ENCODE measurements at places on chromosomes 5 and 9.

DNA sequence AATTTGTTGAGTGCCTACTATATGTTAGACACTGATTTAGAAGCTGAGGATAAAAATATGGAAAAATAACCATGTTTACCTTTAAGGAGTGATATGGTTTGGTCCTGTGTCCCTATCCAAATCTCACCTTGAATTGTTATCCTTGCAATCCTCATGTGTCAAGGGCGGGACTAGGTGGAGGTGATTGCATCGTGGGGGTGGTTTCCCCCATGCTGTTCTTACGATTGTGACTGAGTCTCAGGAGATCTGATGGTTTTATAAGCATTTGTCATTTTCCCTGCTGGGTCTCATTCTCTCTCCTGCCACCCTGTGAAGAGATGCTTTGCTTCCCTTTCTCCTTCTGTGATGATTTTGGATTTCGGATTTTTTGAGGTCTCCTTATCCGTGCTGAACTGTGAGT lies 876.4 kb downstream of the DTWD2 start:
- DNase-seq: no peak

- DNase-seq: no peak
These were observed 97.0 kb upstream of the SPRY4 start for GRCh38 chr5:142421621-142422397.

DNA sequence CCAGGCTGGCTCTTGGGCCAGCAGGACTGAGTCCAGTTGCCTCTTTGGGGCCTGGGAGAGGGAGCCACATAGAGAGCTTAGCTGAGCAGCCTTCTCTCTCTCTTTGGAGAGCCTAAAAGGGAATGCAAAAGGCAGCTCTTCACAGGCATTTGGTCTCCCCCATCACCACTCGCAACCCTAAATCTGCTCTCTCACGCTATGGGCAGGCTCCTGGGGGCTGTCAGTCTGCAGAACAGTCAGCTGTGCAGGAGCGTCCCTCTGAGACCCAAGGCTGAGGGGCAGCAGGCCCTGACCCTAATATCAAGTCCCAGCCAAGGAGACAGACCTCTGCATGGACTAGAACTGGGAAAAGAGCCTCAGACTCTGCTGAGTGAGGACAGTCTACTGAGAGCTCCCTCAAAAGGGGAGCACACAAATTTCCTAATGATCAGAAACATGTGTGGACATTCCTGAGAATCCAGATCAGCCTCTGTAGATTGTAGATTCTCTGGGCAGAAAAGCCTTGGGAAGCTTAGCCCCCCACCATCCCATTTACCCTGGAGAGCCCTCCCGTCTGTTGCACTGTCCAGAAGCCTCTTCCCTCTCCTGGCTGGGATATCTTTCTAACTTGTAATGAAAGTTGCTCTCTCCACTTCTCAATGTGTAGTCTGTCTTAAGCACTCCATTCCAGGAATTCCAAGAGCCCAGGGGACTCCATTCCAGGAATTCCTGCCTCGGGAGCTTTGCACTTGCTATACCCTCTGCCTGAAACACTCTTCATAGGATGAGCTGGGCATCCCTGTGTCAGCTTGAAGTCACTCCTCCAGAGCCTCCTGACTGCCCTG lies 79.4 kb downstream of the FAM114A2 start:
- DNase-seq: no peak

DNA sequence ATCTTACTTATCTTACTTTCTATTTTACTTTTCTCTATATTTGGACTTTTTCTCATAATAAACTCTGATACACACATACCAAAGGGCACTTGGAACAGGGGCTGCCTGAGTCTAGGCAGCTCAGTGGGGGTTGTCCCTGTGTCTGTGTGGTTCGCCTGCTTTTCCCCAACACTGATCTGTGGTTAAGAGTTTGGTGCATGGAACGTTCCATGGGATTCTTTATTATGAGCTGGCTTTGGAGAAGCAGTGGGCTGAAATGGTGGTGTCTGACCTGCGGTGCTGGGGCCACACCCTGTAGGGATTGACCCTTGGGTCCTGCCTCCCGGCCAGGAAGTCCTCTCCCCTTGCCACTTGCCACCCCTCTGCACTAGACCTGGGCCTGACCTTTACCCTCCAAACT lies 47.4 kb downstream of the ANKRD33B start:
- DNase-seq: no peak

DNA sequence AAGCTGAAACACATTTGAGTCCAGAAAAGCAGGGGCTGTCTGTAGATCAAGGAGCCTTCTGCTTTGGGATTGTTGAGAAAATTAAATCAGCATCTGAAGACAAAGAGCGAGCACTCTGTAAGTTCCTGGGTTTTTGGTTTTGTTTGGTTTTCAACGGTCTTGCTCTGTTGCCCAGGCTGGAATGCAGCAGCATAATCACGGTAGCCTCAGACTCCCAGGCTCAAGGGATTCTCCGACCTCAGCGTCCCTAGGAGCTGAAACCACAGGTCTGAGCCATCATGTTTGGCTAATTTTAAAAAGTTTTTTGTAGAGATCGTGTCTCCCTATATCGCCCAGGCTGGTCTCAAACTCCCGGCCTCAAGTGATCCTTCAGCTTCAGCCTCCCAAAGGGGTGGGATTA lies 266.5 kb upstream of the ADAMTS16 start:
- no peak for DNase-seq

GRCh38 chr5:178392931-178393394 lies 160.4 kb upstream of the PHYKPL start:
- peak; percentile 73 for DNase-seq

DNA sequence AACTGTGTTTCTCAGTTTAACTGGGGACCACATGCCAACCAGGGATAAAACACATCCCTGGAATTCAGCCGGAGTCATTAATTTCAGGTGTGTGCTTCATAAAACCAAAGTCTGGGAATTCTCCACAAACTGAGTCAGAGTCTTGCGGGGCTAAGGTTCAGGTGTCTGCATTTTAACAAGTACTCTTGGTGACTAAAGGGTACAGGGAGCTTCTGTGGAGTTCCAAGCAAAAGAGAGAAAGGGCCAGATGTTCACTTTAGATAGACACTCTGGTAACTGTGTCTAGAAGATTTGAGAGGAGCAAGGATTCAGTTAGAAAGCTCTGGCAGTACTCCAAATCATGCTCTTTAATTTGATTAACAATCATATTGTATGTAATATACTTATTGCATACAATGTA lies 4.0 kb downstream of the NADK2 start:
- DNase-seq: no peak

- no peak for DNase-seq
These were observed 57.8 kb upstream of the LARP1 start for GRCh38 chr5:154697371-154697770.

GRCh38 chr9:70679845-70680244 lies 265.4 kb upstream of the KLF9 start:
- no peak for DNase-seq

DNA sequence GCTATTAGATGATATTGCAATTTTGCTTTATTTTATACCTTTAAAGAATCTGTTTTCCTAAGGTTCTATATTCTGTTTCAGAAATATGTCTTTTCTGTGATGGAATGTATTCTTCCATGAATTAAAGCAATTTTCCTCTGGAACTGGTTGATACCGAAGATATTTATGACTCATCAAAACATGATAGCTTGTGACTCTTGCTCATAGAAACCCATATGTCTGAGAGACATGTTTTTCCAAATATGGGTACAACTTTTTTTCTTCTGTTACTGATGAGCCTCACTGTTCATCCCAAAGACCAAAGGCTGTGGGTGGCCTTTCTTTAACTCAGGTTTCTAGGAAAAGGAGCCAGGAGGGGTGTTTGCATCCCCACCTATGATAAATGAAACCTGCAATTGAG lies 126.1 kb upstream of the PAPPA start:
- no peak for DNase-seq

GRCh38 chr5:110851357-110851756 lies 112.5 kb downstream of the SLC25A46 start:
- no peak for DNase-seq

GRCh38 chr9:85223506-85224125 lies 518.1 kb downstream of the AGTPBP1 start:
- DNase-seq: no peak

- no peak for DNase-seq
These were observed 137.5 kb upstream of the RASGRF2 start for GRCh38 chr5:80822640-80823039.

GRCh38 chr5:172493906-172494305 lies 39.6 kb upstream of the SH3PXD2B start:
- no peak for DNase-seq

- DNase-seq: no peak
These were observed 35.9 kb downstream of the PRR16 start for GRCh38 chr5:120499876-120500563.

DNA sequence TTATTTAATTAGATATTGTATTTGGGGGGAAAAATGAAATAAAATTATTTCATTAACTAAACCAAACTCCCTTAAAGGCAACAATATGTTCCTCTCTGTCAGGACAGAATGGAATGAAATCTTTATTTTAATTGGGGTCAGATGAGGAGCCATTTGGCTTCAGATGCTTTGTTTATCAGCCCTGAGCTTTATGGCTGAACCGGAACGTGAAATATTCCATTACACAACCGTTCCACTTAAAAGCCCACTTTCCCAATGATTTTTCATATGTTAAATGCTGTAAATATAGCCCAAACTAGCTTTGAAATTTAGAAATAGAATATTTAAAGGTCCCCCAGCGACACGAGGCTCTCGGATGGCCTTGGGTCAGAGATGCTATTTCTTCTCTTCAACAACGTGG lies 149.5 kb downstream of the CRB2 start:
- no peak for DNase-seq

DNA sequence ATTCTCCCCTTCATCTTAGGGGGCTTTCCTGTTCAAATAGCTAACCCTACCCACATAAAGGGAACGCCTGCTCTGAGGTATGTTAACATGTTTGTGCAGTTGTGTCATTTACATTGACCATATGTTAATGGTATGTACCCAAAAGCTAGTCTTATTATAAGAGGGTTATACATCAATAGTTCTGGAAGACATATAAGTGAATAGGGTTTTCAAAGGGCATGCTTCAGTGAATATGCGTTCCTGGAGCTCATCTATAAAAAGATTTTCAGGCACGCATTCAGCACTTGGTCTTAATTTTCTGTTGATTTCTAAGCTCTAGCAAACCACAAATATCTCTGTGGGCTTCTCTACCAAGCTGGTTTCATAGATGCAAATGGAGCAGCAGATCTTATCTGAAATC lies 766.1 kb downstream of the IRX1 start:
- DNase-seq: no peak

DNA sequence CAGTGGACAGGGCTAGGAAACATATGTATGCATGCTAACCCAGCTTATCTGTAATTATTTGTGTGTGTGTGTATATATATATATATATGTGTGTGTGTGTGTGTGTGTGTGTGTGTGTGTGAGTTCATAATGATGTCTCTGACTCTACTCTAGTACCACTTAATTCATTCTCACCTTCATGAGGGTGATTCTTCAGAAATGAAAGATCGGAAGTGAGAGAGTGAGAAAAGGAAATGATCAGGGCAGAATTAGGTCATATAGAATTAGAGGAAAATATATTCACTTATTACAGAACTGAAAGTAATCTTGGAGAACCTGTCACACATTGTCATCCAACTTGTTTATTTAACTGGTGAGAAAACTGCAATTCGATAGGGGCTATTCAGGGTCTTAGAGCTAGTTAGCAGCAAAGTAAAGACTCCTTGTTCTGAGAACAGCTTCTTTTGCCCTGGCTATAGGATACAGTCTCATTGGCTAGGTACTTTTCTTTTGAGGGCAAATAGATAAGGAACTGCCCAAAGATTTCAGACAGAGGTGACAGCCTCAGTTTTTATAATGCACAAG lies 58.8 kb downstream of the C9orf153 start:
- DNase-seq: no peak

DNA sequence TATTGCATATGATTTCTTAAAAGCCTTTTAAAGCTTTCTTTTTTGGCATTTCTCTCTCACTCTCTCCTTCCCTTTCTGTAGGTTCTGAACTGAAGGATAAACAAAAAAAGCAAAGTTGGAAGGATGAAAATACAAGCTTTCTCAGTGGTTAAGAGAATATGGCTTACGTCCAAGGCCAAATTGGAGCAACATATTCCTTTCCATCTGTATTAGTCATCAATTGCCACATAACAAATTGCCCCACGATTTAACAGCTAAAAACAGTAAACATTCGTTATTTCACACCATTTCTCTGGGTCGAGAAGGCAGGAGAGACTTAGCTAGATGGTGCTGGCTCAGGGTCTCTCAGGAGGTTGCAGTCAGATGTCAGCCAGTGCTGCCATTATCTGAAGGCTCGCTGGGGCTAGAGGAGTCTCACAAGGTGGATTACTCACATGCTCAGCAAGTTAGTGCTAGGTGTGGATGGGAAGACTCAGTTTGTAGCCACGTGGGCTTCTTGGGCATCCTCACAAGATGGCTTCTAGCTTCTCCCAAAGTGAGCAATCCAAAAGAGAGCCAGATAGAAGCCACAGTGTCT lies 2.0 kb upstream of the ROR2 start:
- DNase-seq: no peak

GRCh38 chr9:108376140-108376539 lies 479.6 kb downstream of the ACTL7B start:
- DNase-seq: no peak

- no peak for DNase-seq
These were observed 820 bp upstream of the NFX1 start for GRCh38 chr9:33289496-33289895.

GRCh38 chr5:13992795-13993194 lies 48.3 kb upstream of the DNAH5 start:
- no peak for DNase-seq

Measured in NCI-H524 (cell line).